Activated gamma-delta T cell (primary cell): ENCODE measurements at places on chromosomes 2 and 18.

- no peak for DNase-seq
Observed at GRCh38 chr18:34780856-34781255, 70.8 kb downstream of the DTNA start.

- DNase-seq: no peak
Observed at GRCh38 chr2:190538201-190538600, 3.7 kb upstream of the NEMP2 start.

- no peak for DNase-seq
Observed at GRCh38 chr2:162538967-162539366, 195.0 kb downstream of the GCA start.

- no peak for DNase-seq
Observed at GRCh38 chr2:64635976-64636911, 17.5 kb downstream of the SERTAD2 start.

- DNase-seq: no peak
Observed at GRCh38 chr2:167490455-167490854, 602.2 kb downstream of the XIRP2 start.

- no peak for DNase-seq
Observed at GRCh38 chr2:204625135-204625534, 79.9 kb downstream of the PARD3B start.

- no peak for DNase-seq
Observed at GRCh38 chr2:73928963-73929347, 2.3 kb downstream of the DGUOK start.

- DNase-seq: no peak
Observed at GRCh38 chr18:48992791-48993555, 42.2 kb upstream of the SMAD7 start.

- no peak for DNase-seq
Observed at GRCh38 chr2:19560785-19561184, 202.4 kb upstream of the OSR1 start.

DNA sequence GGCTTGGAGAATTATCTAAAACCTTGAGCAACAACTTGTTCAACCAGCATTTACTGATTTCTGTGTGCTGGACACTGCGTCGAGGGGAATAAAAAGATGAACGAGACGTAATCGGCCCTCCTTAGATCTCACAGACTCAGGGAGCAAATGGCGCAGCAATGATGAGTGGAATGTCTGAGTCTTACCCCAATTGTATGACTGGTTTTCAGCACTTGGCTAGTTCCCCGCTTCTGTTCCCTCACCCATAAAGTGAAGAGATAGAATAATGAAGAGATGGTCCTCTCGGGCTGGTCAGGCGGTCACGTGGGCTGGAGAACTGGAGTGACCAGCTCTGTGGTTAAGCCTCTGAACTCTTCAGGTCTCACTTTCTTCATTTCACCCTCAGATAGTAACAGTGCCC lies 17.3 kb upstream of the GATA6 start:
- no peak for DNase-seq

GRCh38 chr18:43805646-43806194 lies 528.4 kb upstream of the SYT4 start:
- DNase-seq: no peak

GRCh38 chr18:10055125-10055750 lies 141.4 kb downstream of the VAPA start:
- no peak for DNase-seq

- no peak for DNase-seq
Observed at GRCh38 chr2:45820048-45820447, 168.6 kb downstream of the PRKCE start.

DNA sequence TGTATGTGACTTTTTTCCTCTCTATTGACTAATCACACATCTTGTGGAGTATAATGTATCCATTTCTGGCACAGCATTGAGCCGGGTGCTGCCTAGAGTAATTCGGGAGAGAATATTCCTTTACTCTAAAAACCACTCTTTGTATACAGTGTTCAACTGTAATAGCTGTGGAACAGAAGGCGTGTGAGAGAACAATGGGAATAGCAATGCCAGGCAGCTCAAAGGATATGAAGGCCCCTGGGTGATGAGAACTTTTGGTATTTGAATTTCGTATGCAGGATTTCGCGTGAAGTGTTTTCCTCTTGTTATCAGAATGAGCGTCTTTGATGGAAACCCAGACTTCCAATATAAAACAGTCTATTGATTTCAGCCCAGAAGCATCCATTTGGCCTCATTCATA lies 84.6 kb upstream of the MAP3K20 start:
- no peak for DNase-seq

DNA sequence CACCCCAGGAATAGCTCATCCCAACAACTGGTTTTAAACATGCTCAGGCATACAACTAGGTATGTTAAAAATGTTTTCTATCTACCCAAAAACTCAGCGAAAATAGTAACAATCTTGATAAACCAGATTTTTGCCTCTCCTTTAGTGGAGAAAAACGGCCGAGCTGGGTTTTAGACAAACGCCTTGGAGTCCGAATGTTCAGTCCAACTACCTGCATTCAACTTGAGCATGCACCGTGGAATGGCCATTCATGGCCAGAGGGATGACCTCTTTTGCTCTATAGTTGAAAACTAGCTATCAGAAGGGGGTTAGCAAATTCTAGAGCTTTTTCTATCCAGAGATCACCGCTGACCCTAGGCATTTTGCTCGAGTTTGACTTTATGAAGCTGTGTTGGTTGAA lies 30.8 kb downstream of the PDIA6 start:
- DNase-seq: no peak

- no peak for DNase-seq
Observed at GRCh38 chr2:161344692-161345091, 36.5 kb downstream of the PSMD14 start.

DNA sequence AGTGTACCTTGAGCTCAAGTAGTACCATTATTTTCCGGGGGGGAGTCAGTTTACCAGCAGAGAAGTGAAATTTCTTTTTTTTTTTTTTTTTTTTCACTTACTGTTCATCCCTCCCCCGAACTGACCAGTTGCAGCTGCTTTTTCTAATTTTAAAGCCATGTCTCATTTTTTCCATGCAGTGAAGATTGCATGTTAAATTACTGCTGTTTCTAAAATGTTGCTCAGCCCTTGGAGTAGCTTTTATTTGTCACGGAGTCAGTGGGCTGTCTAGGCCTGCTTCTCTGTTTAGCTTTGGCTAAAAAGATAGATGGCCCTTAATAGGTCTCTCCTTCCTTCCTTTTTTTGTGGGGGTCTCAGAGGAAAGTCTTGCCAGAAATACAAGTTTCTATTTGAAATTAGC lies 70.2 kb downstream of the NGEF start:
- DNase-seq: no peak

- DNase-seq: no peak
Observed at GRCh38 chr18:32114293-32114942, 22.7 kb downstream of the RNF138 start.

GRCh38 chr2:160375802-160376469 lies 117.7 kb downstream of the RBMS1 start:
- no peak for DNase-seq

DNA sequence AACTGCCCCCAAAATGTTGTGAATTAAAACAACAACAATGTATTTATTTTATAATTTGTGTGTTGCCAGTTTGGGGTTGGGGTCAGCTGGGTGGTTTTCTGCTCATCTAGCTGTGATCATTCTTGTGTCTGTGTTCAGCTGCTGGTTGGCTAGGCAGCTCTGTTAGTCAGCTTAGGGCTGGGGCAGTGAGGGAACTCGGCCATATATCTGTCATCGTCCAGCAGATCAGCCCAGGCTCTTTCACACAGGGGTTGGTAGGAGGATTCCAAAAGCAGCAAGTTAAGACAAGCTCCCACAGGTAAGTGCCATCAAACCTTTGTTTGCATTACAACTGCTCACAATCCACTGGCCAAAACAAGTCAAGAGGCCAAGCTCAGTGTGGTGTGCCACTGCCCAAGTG lies 121.5 kb downstream of the LPIN1 start:
- no peak for DNase-seq

GRCh38 chr18:6614952-6615351 lies 114.6 kb upstream of the ARHGAP28 start:
- no peak for DNase-seq

DNA sequence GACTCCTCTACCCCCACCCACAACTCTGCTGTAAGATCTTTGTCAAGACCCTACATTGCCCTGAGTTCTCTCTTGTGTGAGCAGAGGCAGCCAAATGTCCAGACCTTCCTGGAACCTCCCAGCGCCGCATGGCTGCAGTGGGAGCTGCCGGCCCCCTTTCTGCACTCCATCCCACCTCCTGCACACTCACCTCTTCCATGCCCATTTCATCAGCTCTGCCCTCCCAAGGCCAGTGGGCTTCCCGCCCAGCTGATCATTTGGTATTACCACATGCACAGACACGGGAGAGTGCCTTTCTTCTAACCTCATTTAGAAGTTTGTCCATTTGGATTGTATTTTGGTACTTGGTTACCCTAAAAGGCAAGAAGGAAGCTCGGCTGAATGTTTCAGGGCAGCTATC lies 2.0 kb downstream of the IL1R2 start:
- no peak for DNase-seq

- DNase-seq: no peak
Observed at GRCh38 chr18:52190195-52190594, 149.8 kb upstream of the DCC start.

DNA sequence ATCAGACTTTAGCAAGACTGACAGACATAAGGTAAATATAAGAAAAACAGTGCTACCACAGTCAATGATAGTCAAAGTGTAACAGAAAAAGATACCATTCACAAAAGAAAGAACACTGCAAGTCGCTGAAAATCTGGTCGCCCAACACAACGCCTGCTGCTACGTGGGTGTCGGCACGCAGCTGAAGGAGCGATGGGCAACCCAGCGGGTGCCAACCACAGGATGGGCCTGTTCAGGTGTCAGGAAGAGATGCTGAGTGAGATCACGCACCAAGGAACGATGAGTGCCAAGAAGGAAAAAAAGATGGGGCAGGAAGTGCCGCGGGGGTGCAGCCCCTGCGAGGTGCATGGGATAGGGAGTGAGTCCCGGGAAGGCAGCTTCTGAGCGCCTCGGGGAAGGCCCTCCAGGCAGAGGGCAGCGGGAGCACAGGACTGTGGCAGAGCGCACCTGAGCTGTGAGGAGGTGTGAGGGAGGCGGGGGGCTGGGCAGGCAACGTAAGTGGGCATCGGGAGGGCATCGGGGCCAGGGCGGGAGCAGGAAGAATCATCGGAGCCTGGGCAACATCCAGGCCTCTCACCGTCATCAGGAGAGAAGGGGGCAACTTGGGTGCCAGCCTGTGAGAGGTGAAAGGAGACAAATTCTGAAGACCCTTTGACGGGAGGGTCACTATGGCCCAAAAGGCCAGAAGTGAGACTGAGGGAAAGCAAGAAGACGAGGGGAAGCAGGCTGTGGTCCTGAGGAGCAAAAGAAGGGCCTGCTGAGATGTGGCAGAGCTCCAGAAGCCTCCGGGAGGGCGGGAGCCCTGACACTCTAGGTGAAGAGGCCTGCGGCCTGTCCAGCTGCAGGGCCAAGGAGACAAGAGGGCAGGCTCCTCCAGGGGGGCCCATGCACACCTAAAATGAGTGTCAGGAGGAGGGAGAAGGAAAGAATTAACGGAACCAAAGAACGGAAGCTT lies 14.8 kb upstream of the MTERF4 start:
- no peak for DNase-seq

DNA sequence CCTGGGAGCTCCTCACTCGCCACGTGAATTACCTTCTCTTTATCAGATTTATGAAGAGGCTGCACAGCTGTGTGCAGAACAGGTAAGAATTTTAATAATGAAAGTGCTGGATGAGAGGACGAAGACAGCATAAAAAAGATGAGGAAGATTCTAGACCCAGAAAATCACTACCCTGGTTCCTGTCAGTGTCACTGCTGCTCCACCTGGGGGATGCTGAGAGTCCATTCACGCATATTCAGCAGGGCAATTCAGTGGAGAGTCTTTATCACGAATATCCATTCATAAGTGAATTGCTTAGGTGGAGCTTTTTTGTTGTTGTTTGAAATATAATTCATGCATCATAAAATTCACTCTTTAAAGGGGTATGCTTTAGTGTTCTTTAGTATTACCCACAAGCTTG lies 52.0 kb downstream of the MRPL33 start:
- DNase-seq: no peak

GRCh38 chr2:43370705-43371104 lies 144.3 kb upstream of the ZFP36L2 start:
- no peak for DNase-seq

DNA sequence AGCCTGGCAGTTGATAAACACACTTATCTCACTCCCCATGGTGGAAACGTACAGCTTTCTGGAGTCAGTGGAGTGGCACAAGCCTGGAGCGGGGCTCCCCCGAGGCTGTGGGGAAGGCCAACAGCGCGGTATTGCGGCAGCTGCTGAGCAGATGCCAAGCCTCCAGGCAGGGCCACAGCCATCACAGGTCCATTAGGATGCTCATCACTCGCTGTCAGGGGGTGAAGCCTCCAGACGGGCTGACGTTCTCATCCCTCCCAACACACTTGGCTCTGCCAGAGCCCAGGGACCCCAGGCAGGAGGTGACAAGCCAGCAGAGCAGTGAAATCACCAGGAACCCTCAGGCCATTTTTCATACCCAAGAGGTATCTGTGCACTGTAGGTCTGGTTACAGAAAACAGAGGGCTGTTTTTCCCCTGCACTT lies 529.2 kb upstream of the KLHL29 start:
- DNase-seq: no peak

- DNase-seq: no peak
Observed at GRCh38 chr2:182666674-182667314, 49.3 kb upstream of the DNAJC10 start.

DNA sequence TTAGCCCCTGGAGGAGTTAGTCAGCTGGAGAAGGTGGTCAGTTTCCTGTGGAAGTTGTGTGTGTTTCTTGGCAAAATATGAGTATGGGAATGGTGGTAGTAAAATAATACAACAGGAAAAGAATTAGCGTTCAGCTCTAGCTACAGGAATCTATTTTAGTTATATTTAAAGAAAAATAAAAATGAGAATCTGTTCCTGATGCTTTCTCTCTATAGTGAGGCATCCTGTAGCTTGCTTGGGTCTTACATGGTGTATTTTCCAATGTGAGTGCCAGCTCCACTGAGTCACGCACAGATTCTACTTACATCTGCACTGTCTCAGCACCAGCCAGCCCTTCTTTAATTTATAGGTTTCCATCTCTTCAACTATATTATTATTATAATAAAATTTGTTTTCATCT lies 132.2 kb downstream of the BIRC6 start:
- DNase-seq: no peak

- no peak for DNase-seq
Observed at GRCh38 chr18:57759650-57760049, 43.5 kb downstream of the ATP8B1 start.

DNA sequence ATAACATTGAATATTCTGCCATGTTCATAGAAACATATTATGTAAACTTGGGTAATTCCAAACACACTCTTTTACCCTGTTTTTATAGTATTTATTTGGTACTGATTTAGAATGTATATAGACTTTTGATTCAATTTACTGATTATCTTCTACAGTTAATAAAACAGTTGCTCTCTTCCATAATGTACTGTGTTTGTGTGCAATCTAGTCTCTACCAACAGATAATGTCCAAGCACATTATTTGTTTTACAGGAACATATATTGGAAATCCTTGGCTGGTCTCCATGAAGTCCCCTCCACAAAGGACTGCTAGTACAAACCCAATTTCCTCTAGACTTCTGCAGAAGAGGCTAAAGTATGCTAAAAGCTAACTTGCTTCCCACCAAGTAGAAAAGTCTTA lies 386.6 kb downstream of the RND3 start:
- DNase-seq: no peak

- DNase-seq: no peak
Observed at GRCh38 chr2:30165050-30165520, 18.3 kb downstream of the YPEL5 start.

- no peak for DNase-seq
Observed at GRCh38 chr18:11304928-11305327, 155.6 kb upstream of the PIEZO2 start.

- DNase-seq: no peak
Observed at GRCh38 chr18:79871481-79872091, 73.8 kb downstream of the KCNG2 start.
